ENCODE measurements at places on chromosomes 2 and 18.

DNA sequence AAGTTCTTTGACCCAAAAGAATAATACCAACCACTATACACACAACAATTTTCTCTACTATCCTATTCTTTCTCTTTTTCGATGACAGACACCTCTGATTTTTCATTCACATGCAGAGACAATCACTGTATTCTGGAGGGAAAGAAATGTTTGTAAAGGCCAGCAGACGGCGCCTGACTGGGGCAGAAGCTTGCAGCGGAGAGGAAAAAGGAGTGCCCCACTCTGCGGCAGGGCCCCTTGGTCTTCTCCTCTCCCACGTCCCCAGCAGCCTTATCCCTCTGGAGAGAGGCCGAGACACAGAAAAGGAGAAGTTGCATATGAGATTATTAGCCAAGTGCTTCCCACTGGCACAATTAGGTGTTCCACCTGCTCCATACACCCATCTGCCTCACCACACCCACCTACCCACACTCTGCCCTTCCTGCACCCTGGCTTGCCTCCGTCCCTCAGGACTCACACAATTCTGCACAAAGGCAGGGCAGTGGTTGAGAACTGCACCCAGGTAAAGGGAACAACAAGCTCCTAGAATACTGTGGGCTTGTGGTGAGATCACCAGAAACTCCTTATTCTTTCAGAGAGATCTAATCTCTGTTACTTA is 687.3 kb downstream of the NRXN1 start:
- DNase-seq = no peak

DNA sequence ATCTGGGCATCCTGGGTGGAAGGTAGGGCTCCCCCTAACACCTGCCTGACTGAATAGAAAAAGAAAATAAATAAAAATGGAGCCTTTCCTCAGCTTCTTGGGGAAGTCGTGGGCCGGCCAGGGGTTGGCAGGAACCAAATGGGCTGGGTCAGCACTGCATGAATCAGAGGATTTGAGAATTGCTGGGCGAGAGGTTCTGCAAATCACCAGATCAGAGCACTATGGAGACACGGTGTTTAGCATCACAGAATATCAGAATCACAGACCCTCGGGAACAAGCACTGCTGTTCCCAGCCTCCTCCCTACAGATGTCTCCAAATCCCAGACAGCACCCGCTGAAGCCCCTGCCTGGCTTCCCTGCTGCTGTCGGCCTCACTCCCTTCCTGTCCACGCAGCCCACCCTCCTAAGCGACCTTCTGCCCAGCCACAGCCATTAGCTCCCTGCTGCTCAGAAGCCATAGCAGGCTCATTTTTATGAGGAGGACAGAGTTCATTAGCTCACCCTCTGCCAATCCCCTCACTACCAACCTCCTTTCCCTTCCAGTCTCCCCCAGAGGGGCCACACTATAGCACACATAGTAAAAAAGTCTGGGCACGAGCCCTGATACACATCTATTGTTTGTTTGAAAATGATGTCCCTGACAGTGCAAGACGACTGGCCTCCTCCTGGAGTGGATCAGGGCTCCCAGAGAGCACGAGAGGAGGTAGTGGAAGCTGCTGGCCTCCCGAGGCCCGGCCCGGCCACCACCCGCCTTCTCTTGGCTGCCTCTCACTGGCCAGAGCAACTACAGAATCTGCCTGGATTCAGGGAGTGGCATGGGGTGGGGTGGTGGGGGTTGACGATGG is 64.6 kb upstream of the TAF1B start:
- DNase-seq = no peak

DNA sequence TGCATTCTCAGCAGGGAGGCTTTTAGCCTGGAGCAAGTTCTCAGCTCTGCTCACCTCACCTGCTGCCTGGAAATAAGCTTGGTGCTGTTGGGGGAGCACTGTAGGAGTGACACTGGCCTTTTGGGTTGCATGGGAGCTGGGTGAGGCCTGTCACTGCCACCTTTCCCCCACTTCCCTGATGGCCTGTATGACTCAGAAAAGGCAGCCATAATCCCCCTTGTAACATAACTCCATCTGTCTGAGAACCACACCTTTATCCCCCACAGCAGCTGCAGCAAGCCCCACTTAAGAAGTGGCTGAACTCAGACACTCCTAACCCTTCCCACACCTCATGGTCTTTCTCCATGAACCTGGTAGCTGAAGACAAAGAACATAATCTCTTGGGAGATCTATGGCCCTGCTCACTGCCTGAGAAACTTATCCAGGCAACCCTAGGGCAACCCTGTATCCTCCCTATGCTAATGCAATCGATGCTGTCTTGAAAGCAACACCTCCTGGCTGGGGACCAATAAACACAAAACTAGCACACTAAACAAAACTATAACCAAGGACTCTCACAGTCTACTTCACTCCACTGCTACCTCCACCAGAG is 258.9 kb upstream of the OSR1 start:
- DNase-seq = no peak

DNA sequence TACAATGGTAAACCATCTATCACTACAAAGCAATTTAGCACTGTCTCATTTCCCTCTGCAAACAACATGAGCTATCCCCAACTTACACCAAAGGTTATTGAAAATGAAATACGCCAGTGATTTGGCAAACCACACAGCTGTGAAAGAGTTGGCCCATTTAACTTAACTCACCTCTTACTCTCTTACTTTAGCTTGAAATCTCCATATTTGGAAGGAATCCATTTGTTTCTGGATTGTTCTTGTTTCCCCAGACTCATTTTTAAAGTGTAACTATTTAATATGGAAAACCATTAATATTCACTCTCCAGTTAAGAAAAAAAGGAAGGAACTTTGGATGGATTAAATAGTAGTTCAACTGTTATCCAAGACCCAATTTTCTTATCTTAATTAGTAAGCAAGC is 93.7 kb upstream of the TRIB2 start:
- no peak for DNase-seq

DNA sequence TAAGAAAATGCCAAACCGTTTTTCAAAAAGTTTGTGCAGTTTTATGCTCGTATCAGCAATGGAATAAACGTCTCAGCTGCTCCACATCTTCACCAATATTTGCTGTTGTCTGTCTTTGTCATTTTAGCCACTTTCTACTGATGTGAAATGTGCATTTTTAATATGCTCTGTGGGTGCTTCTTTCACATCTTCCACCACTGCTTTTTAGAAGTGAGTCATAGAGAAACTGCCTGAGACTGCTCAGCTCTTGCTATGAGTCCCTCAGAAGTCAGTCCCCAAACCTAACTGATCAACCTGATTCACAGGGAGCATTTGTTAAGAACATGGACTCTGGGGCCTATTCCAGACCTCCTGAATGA is 41.0 kb upstream of the EPC2 start:
- DNase-seq = no peak

GRCh38 chr2:171735991-171736710 is 48.9 kb downstream of the DYNC1I2 start:
- no peak for DNase-seq

DNA sequence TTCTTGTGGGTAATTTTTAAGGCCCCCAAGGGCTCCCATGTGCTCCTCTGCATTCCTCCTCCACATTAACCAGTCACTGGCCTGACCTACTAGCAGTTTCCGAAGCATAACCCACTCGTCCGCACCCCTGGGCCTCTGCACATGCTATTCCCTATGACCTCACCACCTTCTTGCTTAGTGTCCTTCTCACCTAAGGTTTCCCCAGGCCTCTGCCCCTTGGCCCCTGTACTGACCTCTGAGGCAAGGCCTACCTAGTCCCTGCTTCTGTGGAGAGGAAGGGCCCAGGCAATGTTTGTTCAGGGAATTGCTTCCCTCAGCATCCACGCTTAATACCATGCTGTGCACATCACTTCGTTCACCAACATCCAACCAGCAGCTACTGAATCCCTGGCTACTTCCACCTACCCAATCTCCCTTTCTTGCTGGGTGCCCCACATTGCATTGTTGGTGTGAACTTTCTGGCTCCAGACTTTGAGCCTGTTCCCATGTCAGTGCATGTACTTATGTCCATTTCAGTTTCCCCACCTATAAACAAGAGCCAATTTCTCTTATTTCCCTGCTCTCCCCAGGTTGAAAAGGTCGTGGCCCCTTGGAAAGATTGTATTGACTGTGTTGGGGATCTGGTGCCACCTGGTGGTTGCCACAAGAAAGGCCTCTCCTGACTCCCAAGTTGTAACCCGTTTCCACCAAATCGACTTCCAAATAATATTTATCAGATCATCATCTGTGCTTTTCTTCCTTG is 19.2 kb upstream of the TMEM177 start:
- DNase-seq = no peak

- no peak for DNase-seq
Measured at GRCh38 chr2:225074919-225075681, 32.8 kb upstream of the DOCK10 start.

DNA sequence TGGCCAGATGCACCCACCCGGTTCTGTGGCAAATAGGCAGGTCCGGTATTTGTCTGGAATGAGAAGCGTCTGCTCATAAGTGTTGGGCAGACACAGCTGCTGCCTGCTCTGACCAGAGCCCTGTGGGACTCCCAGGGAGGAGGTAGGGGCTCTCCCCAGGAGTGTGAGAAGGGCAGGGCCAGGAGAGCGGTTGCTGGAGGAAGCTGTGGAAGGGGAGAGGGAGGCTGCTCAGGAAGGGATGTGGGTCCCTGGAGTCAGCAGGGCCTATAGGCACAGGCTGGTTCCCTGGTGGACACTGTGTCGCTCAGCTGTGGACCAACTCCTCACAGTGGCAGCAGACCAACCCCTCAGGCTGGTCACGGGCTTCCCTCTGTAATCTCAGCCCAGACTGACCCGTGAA is 109.2 kb downstream of the DYSF start:
- DNase-seq = no peak

GRCh38 chr18:48798334-48799245 is 152.2 kb downstream of the SMAD7 start:
- peak; percentile 42 for DNase-seq

DNA sequence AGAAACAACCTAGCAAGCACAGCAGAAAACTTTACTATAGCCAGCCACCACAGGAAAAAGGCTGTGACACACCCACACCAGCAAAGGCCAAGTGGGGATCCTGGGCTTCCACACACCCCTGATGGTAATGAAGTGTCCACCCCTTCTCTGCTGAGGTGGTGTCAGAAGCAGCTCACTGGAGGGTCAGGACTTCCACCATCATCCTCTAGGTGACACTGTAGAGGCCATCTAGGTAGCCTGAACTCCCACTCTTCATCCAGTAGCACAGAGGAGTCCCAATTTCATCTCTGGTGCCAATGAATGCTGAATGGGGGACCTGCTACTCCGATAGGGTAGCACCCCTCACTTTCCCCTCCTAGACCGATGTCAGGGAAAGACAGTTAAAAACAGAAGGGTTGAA is 1544.4 kb downstream of the LRP1B start:
- no peak for DNase-seq

GRCh38 chr2:98710734-98711133 is 20.2 kb downstream of the MGAT4A start:
- DNase-seq = no peak

GRCh38 chr2:231902598-231902997 is 23.6 kb downstream of the NPPC start:
- no peak for DNase-seq

GRCh38 chr2:19000776-19001175 is 357.6 kb downstream of the OSR1 start:
- DNase-seq = no peak

GRCh38 chr2:238240757-238241711 is 1.2 kb upstream of the HES6 start:
- DNase-seq = no peak

- DNase-seq = no peak
Measured at GRCh38 chr2:42996528-42996927, 204.1 kb upstream of the HAAO start.

DNA sequence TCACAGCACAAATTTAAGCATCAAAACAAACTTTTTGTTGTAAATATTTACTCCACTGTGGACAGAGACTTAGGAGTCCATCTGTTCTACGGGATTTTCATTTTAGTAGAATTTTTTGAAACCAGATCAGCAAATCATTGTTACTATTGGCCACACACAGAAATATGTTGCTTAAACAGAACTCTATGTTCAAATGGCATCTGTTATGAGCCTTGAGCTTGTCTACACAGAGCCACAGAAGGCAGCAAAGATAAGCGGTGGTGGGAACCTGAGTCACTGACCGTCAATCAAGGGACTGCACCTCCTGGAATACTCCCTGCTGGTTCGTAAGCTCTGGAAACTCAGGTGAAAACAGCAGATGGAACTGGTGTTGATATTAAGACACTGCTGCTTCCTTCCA is 156.8 kb downstream of the TMEM200C start:
- no peak for DNase-seq

DNA sequence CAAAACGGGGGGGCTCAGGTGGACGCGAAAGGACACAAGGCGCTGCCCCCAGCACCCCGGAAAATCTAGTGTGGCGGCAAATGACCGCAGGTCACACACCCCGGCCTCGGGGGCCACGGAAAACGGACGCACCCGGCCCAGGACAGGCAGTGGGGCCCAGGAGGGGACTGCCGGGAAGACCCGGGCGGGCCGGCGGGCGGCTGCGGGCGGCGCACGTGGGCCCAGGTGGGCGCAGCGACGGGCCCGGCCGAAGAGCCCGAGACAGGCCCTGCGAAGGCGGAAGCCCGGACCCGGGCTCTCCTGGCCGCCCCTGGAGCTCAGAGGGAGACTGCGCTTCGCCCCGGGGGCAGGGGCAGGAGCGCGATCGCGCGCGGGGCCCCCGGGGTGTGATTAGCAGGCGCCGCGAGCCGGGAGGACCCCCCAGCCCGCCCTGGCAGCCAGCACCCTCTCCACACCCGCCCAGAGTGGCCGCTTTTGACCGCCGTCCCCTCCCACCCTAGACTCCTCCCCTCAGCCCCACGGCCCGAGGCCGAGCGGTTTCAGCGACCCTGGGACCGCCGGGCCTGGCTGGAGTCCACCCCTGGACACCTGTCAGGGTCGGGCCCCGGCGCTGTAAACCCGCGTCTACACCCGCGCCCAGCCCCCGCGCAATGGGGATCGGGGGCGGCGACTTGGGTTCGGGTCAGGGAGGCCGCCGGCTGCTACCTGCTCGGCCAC is 773 bp downstream of the MBP start:
- DNase-seq = peak; percentile 41

DNA sequence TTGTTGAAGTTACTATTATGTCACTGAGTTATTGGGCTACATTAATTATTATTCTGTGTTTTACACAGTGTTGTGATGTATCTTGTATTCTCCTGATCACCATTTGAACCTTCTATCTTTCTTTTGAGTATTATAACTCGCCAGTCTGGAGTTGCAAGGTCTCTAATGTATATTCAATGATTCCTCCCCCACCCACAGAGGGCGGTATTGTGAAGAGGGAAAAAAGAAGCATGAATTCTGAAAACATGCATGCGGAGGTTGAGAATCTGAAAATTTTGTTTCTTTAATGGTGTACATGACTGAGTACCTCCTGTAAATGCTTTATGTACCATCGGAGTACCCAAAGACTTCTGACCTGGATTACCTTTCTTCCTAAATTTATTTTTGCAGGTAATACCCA is 266.6 kb downstream of the NR4A2 start:
- no peak for DNase-seq
